Amygdala (tissue), 56 donors: ENCODE measurements at places on chromosomes 1 and 21.

- DNase-seq, result no peak
Measured at GRCh38 chr1:85313888-85314696, 37.7 kb upstream of the BCL10 start.

DNA sequence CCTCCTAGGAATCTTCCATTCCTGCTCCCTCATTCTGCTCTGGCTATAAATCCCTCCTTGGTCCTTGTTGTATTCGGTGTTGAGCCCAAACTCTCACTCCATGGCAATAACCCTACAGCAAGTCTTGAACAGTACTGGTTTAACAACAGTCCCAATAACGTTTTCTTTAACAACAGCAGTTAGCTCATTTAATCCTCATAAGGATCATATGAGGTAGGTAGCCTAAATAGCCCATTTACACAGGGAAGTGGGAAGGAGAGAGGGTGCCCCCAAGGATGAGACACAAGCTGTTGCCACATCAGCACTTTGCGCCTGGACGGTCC, 444 bp upstream of the AGTRAP start:
- DNase-seq, result no peak

- DNase-seq, result no peak
Measured at GRCh38 chr1:91124290-91124985, 102.6 kb upstream of the ZNF644 start.

DNA sequence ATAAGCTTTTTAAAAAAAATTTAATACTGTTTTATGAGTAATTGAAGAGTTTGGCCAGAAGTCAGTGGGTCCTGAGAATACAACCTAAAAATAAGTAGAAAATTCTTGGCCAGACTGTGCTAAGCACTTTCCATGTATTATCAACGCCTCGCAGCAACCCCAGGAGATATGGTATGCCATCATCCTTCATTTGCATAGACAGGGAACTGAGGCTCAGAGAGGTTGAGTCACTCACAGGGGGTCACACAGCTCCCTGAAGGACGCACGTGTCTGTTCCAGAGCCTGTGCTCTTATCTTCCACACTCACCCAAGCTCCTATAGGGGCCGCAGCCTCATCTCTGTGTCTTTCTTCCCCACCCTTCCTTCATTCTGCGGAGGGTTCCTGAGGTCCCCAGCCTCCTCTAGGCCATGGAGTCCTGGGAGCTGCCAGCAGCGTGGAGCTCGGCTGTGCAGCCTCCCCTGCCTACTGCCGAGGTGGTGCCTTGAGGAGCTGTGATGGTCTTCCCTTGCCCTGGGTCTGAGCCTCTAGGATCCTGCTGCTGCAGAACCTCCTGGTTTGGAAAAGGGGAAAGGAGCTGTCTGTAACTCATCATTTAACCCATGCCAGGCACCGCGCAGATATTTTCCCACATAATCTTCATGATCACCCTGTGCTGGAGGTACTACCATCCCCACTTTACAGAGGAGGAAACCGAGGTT, 30.3 kb upstream of the ECE1 start:
- no peak for DNase-seq

GRCh38 chr1:111879081-111879480, 110.4 kb downstream of the KCND3 start:
- DNase-seq, result no peak

GRCh38 chr1:71940261-71940660, 342.1 kb downstream of the NEGR1 start:
- no peak for DNase-seq

DNA sequence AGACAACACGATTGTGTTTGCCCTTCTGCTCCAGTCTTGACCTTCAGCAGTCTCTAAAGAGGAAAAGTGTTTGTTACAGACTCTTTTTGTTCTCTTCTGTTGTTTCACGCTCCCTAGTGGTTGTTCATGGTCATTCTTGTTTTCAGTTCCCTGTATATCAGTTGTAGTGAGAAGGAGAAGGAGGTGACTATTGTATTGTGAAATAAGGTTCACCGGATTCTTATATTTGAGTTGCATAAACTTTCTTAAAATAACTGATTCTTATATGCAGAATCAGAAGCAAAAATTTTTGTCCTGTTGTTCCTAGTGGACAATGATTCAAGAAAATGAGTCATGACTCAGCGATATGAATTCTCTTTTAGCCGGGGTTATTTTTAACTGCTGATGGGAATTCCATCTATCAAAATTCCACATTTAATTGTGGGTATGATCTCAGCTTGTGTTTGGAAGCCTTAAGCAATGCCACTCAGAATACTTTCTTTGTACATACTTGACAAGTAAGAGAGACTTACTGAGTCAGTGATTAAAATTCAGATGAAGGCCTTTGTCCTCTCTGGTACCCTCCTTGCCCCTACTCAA, 152.2 kb downstream of the CLEC20A start:
- DNase-seq, result no peak

DNA sequence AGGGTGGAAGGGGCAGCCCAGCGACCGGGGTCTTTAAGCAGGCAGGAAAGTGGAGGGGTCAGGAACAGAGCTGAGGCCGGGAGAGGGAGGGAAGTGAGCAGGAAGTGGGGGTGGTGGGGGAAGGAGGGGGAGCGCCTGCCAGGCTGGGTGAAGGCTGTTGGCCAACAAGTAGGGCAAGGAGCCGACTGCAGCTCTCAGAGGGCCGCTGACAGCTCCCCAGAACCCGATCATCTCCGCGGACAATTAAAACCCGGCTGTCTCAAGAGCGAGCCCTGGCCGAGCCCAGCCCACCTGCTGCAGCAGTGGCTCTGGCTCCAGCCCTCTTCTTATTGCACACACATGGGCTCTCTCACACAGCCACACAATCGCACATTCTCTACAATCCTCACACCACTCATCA, 51.6 kb downstream of the GRIK3 start:
- DNase-seq, result no peak

DNA sequence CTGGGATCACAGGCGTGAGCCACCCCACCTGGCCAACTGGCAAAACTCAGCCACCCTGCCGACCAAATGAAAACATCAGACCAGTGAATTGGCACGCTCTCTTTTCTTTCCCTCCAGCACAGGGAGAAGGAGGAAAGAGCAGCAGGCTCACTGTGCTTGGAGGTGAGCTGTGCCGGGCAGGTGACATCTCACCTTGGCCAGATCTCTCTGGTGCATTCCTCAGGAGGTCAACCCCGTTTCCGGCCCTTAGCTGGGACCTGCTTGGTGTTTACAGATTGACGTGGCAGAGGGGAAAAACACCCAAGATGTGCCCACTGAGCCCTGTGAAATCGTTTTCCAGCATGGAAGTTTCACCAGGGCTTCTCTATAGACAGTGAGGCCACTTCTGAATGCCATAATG, 45.1 kb downstream of the TMEM51 start:
- DNase-seq, result no peak

DNA sequence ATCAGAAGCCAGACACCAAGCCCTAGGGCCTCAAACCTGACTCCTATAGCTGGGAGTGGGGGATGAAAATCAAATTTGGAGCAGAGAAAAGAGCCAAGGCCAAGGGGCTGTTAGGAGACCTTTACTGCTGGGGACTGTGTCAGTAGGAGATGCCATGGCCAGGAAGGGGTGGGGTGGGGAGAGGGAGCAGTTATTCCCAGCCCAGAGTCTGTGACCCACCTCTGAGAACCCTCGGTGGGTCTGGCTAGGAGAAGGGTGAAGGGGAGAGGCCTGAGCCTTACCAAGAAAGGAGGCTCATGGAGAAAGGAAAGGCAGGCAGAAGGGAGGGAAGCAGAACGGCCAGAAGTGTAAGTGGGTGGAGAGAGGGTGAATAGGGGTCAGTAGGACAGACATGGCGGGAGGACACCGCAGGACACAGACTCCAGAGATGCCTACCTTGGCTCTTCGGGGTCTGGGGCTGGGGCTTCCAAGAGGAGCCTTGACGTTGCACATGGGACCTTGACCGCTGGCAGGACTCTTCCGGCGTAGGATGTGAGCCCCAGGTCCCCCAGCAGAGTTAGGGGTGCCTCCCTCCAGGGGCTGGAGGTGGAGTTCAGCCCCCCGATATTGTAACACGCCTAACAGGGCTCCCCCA, 1.2 kb downstream of the ADAMTS4 start:
- no peak for DNase-seq

GRCh38 chr1:14952626-14953314, 200.8 kb upstream of the TMEM51 start:
- DNase-seq, result no peak

GRCh38 chr21:31922881-31923280, 50.1 kb downstream of the HUNK start:
- no peak for DNase-seq

- DNase-seq, result no peak
Measured at GRCh38 chr1:186848509-186849130, 19.9 kb downstream of the PLA2G4A start.

DNA sequence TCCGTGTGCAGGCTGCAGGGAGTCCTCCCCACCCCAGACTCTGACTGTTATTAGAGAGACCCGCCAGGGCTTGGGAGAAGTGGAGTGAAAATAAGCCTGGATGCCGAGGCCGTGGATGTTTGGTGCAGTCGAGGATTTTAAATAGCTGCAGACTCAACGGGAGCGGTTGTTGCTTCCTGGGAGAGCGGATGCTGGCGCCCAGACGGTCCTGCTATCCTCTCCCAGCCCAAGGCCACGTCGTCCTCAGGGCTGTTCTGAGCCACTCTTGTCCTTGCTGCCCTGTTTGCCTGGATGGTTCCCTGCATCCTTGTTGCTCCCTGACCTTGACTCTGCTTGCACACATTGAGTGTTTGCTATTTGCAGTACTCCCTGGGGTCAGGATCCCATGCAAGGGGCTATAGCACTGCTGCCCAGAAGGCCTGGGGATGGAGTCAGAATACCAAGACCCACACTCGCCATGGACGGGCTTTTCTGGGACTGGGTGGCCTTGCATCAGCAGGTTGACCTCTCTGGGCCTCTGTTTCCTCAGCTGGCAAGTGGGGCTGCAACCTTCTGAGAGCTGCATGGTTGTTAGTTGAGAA, 205.3 kb upstream of the C1orf174 start:
- no peak for DNase-seq

- no peak for DNase-seq
Measured at GRCh38 chr21:38911484-38912101, 105.9 kb downstream of the ETS2 start.

GRCh38 chr1:207967703-207968102, 56.8 kb upstream of the CD34 start:
- DNase-seq, result no peak
